Glutamatergic neuron (in vitro differentiated cells): ENCODE measurements at places on chromosomes 4 and X. TPM values are rescaled to one million over a fixed set of nuclear protein-coding genes. Genes with fewer than 3 reads are reported as not detected.

Gene CEP44
- 29.0 TPM for total RNA-seq

- no peak for DNase-seq
These were observed 41.5 kb downstream of the CD40LG start for GRCh38 chrX:136689436-136689835.

GRCh38 chr4:70739496-70740337, 18.0 kb downstream of the RUFY3 start:
- DNase-seq, result no peak

DNA sequence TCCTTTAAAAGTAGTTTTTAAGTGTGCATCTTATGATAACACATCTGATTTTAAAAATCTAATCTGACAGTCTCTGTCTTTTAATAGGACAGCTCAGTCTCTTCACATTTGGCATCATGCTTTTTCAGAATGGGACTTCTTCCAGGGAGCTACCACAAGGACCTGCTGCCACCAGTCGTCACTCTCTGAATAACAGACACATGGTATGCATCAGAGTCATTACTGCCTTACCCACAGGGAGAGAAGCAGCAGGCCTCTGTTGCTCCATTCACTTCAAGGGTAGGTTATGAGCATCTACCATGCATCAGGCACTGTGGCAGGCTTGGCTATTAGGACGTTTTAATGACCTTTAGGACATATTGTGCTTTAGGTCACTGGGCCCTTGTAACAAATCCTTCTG, 50.0 kb upstream of the AFAP1 start:
- no peak for DNase-seq

- DNase-seq, result peak; percentile 19
These were observed 130.4 kb upstream of the CPEB2 start for GRCh38 chr4:14871676-14872430.
